ENCODE measurements at places on chromosomes 16 and 17.

- no peak for DNase-seq
These were observed 12.2 kb upstream of the WNT9B start for GRCh38 chr17:46839211-46839610.

DNA sequence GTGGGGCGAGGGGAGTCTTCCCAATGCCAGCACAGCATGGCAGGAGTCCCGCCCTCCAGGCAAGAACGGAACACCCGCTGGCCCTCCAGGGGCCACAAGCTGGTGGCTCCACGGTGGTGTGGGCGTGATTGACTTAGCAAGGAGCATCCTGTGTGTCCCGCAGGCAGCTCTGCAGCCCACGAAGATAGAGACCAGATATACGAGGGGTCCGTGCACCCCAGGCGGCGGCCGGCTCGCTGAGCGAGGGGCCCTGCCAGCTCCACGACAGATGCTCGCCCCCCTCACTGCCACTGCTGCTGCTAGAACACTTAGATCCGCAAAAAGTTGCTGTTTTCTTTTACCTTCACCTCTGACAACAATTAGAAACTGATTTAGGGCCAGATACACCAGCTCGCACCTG lies 10.0 kb upstream of the CACNA1H start:
- DNase-seq, result no peak

GRCh38 chr17:34400301-34400931 lies 37.4 kb upstream of the CCL1 start:
- no peak for DNase-seq

DNA sequence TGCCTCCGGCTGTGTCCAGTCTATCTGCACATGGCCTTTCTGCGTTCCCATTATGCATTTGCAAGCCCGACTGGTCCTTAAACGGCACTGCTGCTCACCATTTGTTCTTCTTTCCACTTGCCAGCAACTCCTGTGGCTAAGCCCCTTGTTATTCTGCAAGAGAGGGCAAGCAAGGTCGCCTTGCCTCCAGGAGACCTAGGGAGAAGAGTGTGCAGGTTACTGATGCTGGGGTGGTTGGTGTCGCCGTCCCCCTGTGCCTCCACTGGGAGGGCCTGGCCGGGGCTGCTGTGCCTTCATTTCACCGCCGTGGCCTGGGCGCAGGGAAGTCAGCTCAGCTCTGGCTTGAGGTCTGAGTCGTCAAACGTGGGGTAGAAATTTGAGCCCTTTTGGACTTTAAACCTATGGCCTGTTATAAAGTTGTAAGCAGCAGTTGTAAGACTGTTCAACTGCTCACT lies 12.7 kb downstream of the SLC6A4 start:
- DNase-seq, result no peak

- no peak for DNase-seq
These were observed 72.6 kb downstream of the CLEC16A start for GRCh38 chr16:11016993-11017392.

DNA sequence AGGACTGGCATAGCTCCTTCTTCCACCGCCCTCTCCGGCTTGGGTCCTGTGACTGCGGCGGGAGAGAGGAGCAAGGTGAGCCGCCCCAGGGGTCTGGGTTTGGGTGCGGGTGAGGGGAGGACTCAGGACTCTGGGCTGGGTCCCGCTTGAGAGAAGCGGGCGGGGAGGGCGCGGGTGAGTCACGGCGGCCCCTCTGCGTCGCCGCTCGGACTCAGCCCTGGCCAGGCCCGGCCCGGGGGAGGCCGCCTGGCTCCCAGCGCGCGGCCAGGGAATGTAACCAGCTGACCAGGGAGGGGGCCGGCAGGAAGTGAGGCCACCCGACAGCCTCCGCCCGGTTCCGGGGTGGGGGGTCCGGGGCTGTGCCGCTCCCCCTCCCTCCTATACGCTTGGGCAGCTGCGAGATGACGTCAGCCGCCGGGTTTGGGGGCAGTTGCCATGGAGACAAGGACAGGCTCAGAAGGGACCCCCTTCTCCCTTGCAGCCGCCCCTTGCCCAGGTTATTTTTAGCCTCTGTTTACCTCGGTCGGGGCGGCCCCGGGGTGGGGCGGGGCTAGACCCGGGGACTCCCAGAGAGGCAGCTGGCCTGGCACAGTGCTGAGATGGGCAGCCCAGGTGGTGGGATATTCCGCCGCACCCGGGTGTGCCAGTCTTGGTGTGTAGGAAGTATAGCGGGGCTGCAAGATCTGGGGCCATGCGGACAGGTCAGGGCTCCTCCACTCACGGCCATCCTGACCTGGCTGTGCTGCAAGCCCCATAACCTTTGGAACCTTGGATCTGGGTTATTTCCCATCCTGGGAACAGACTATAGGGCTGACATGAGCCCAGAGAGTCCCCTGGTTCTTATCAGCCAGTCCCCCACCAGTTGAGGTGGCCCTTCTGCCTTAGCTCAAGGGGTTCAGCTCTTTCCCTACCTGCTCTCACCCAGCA lies 1.6 kb downstream of the RIPOR1 start:
- no peak for DNase-seq

DNA sequence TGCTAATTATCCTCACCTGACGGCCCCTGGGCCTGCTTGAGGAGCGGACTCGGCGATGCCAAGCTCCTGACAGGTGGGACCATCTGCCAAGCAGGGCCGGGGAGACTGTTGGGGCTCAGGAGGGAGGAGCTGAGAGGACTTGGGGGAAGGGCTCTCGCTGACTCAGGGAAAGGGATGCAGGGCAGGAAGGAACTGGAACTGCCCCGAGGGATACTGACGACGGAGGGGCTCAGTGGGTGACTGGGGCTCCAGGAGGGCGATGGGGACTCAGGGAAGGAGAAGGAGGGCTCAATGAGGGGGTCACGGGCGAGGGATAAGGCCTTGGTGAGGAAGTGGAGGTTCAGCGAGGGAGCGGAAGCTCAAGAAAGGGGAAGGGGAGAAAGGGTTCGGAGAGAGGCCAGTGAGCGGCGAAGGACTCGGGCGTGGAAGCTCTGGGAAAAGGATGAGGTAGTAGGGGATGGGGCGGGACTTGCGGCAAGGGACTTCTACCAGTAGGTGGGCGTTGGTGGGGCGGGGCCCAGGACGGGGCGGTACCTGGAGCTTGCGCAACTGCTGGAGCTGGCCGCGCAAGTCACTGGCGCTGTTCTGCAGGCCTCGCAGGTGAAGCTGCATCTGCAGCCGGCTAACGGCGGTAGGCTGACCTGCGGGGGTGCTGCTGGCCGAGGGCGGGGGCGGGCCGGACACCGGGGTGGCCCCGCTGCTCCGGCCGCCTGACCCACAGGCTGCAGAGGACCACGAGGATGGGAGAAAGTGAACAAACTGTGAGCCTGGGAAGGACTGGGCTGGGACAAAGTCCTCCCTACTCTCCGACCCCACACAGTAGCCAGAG lies 46.5 kb downstream of the SRCIN1 start:
- no peak for DNase-seq
